CD4-positive, alpha-beta T cell treated with Interleukin-10 for 1 hour (primary cell): ENCODE measurements at places on chromosomes 3 and 15.

- DNase-seq = no peak
Observed at GRCh38 chr15:100725121-100726069, 123.0 kb downstream of the ASB7 start.

DNA sequence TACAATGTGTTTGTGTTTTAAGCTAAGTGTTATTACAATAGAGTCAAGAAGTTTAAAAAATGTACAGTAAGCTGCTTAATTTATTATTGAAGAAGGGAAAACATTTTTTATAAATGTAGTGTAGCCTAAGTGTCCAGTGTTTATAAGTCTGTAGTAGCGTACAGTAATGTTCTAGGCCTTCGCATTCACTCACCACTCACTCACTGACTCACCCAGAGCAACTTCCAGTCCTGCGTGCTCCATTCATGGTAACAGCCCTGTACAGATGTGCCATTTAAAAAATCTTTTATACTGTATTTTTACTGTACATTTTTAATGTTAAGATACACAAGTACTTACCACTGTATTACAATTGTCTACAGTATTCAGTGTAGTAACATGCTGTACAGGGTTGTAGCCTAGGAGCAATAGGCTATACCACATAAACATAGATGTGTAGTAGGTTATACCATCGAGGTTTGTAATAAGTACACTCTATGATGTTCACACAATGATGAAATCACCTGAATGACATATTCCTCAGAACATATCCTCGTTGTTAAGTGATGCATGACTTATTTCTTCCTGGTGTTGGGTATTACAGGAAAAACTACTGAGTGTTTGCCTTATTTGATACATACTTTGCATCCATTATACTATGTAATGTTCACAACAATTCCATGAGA is 156.6 kb upstream of the NUDT16 start:
- DNase-seq = no peak

DNA sequence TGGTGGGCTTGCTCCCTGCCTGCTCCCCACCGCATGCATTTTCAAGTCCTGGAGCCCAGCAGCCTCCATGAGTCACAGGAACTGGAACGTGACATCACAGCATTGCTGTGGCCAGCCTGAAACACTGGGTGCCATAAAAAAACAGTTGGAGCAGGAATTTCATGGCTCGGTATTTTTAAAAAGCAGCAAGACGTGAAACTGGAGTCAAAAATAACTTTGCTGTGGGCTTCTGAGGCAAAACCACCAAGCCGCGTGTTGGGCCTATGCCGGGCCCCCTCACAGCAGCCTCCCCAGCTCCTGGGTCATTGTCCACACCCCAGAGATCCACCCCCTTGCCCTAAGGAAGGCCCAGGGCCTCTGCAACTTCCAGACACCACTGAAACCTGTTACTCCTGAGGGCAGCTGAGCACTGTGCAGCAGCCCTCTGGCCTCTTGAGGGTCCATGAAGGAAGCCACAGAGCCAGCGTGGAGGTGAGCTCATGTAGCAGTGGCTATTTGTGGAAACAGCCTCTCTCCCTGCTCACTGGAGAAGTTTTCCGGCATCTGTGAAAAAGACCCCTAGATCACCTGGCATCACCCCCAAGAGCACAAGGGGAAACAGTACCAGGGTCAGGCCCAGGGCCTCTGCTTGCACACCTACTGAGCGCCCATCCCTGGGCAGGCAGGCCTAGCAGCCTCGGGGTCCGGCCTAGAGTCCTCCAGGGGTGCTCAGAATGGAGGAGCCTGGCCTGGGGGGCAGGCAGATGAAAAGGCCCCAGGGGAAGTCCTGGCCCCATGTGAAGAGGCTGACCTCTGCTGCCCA is 34.0 kb upstream of the DUSP7 start:
- no peak for DNase-seq

- DNase-seq = no peak
Observed at GRCh38 chr3:40099871-40100270, 209.6 kb upstream of the EIF1B start.

DNA sequence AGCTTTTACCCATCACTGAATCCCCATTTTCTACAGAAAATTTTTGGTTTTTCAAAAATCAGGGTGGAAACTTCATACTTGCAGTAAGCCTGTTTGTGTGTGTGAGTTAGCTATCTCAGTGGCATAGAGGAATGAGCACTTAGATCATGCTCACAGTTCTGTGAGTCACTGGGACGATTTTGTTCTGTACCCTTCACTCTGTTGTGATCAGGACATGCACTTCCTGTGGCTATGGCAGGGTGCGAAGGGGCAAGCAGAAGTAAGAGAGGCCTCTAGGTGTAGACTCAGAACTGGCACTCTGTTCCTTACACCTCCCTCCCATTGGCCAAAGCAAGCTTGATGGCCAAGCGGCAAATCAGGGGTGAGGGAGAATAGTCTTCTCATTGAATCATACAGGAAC is 11.6 kb downstream of the NIPA2 start:
- no peak for DNase-seq

DNA sequence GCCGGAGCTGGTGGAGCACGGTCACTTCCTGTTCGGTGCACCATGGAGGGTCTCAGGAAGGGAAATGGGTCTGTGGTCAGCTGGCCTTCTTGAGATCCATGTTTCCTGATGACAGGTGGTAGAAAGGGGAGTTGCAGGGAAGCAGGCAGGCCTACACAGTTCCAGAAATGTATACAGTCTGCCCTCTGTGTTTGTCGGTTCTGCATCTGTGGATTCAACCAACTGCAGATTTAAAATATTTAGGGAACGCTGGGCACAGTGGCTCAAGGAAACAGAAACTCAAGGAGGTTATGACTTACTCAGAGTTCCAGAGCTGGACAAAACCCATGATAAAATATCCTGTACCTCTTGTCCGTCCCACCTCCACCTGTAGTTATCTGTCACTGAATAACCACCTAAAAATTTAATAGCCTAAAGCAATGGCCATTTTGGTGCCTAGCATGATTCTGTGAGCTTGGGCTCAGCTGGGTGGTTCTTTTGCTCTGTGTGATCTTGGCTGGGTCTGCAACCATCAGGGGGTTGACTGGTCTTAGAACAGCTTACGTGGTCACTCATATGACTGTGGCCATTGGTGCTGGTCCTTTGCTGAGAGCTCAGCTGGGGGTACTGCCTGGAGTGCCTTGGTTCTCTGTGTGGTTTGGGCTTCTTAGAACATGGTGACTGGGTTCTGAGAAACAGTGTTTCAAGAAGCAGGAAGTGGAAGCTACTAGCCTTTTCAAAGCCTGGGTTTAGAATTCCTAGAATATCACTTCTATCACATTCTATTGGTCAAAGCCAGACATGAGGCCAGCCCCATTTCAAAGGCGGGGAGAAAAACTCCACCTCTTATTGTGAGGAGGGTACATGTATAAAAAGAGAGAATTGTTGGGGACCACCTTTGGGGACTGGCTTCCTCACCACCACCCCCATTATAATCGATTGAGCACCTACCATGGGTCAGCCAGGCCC is 239.7 kb upstream of the BHLHE40 start:
- DNase-seq = peak; percentile 27

GRCh38 chr3:23592961-23593931 is 212.5 kb upstream of the UBE2E1 start:
- no peak for DNase-seq

GRCh38 chr15:28106294-28107110 is 7.4 kb upstream of the OCA2 start:
- DNase-seq = peak; percentile 32

DNA sequence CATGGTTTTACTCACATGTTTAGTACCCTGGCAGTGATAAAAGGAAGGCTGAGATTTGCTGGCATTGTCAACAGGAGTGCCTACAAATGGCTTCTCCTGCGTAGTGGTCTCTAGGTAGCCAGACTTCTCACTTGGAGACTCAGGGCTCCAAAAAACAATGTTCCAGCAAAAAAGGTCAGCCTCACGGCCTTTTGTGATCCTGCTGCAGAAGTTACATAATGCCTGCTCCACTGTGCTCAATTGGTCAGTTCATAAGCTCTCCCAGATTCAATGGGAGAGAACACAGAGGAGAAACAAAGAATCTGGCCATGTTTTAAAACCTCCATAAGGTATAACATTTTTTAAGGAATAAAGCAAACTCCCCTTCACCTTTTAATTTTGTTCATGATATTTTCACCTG is 76.1 kb upstream of the CMSS1 start:
- no peak for DNase-seq

- no peak for DNase-seq
Observed at GRCh38 chr3:146221276-146221675, 29.6 kb downstream of the PLSCR4 start.

DNA sequence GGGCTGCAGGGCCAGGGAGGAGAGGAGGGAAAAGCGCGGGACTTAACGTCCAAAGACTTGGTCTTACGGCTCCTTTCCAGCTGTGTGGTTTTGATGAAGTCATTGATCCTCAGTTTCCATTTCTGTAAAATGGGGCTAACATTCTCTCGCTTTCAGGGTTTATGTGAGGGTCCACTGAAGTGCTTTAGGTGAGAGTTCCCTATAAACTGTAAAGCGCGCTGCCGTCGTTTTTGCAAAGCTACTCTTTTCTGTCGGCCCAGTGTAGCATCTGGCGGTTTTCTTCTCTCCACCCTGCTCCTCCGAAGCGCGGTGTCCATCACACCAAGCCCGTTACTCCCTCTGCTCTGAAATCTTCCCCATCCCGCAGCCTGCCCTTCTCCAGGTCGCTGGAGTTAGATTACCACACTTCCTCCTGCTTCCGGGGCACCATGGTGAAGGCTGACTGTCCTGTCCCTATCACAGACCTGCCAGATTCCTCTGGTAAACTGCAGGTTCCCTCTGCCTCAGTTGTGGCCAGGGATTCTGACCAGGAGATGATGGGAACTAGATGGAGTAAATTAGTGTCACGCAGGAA is 702 bp upstream of the DNAJC17 start:
- DNase-seq = no peak

GRCh38 chr15:33078607-33079006 is 115.9 kb downstream of the FMN1 start:
- DNase-seq = no peak

DNA sequence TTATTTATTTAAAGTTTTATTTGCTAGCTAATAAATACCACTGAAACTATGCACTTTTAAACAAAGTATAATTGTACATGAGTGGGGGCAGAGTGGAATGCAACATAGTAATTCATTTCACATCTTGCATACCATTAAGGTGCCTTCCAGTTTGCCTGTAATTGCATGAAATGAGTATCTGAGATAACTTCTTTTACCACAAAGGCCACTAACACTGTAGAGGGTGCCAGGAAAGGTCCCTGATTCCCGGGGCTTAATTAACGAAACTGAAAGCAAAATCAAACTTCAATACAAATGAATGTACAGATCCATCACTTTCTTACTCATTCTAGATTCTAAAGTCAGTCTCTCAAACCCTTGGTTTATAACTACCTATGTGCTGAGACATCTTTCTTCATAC is 2.1 kb downstream of the CD47 start:
- DNase-seq = peak; percentile 69

- DNase-seq = no peak
Observed at GRCh38 chr3:8623741-8624140, 20.9 kb downstream of the SSUH2 start.

DNA sequence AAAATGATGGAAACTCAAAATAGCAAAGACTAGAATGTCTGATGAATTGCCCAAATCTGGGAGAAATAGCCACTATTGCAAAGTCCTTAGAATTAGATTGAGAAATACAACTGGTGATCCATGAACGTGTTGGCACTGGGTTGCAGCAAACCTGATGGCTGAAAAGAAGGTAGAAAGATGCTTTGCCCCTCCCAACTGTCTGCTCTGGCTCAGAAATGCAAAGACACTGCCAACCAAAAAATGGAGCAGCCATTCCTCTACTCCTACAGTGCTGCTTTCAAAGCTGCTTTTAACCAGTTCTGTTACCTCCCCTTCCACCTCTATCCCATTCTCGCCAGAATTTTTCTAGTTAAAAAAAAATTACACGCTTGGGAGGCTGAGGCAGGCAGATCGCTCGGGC is 60.7 kb downstream of the CPA3 start:
- no peak for DNase-seq

- peak; percentile 46 for DNase-seq
Observed at GRCh38 chr3:128448491-128448890, 18.2 kb downstream of the DNAJB8 start.

DNA sequence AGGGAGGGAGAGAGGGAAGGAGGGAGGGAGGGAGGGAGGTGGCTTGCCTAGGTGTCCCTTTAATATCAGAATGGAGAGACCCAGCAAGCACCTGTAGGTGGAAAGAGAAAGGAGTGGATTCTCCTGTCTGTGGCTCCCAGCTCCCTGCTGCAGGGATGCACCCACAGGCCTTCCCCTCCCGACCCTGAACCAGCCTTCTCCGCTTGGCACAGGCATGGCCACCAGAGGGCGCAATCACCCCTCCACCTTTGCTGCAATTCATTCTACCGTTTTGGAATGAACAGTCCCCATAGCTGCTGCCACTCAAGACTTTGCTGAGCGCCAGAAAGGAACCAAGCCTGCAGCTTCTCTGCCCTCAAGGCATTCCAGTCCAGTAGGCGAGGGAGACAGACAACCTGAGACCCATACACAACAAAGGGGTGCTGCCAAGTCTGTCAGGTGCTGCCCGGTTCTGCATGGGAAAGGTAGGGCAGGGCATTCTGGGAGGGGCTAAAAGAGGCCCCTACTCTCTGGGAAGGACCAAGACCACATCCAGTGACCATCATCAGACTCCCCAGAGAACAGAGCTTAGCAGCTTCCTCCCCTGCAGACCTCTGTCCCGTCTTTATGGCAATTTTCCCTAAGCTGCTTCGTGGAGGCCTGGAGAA is 4.9 kb downstream of the TLR9 start:
- peak; percentile 87 for DNase-seq

DNA sequence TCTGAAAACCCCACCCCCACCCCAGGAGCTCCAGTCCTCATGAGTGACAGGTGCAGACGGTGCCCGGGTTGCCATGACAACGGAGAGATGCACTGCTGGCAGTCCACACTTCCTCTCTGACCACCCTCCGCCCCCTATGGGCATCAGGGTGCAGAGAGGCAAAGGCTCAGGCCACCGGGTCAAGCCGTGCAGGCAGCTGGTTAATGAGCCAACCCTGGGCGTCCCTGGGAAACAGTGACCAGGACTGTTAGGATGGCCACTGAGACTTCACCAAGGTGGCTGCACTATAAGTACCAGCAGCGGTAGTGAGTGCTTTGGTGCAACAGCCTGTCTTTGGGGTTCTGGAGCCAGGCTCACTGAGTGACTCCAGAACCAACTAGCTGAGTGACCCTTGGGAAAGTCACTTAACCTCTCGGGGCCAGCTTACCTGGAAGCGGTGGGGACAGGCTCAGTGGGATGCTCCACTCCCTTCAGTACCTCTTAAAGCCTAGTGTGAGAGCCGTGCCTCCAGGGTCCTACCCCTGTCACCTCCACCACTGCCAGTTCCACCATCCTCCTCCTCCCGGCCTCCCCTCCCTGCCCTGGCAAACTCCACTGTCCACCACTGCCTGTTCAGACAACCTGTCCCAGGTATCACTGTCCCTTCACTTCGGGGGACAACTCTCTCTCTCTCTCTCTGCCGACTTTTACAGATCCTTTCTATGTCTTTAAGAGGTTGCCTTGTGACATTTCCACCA is 121.0 kb upstream of the PRR20G start:
- no peak for DNase-seq
